ENCODE measurements at places on chromosomes 3 and 15.
A peak's percentile ranks its signal among the peaks of the same experiment; 100 is the strongest.

GRCh38 chr3:12644331-12644937 is 19.5 kb downstream of the RAF1 start:
- DNase-seq: no peak

- DNase-seq: no peak
These were observed 2.1 kb downstream of the TRA2B start for GRCh38 chr3:185935465-185936272.

GRCh38 chr15:55088207-55088606 is 108.5 kb downstream of the RSL24D1 start:
- no peak for DNase-seq

DNA sequence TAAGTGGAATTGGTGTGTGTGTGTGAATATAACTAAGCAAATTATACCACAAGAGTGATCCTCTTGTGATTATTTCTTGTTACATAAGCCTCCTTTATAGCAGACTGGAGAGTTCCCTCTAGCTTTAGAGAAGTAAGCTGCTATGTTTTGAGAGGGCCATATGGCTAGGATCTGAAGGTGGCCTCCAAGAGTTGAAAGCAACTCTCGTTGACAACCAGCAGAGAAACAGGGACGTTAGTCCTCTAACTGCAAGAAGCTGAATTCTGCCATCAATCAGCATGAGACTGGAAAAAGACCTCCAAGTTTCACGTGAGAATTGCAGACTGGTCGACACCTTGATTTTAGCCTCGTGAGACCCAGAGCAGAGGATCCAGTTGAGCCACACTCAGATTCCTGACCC is 278.5 kb upstream of the ZNF717 start:
- no peak for DNase-seq

DNA sequence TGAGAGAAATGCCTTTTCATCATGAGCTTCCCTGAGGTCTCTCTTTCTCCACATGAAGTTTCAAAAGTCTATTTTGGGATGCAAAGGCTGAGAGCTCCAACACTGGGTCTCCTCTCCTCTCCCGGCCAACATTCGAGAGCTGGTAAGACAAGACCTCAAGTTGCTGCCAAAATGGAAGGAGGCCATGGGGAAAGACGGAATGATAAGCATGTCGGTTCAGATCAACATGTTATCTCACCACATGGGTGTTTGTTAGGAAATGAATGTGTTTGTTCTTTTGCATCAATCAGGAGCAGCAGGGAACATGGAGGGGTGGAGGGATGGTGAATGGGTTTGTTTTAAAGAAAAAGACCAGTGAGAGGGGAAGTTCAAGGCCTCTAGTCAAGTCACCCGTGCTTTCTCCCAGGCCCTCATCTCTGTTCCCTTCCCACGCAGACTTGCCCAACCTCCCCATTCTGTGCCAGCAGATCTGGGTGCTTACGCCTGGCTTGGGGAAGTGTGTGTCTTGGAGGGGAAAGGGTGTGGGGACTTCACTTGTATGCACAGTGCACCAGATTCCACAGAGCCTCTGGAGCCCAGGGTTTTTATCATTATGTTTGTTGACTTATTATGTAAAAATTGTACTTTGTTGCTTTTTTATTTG is 23.5 kb upstream of the ATP10A start:
- no peak for DNase-seq

DNA sequence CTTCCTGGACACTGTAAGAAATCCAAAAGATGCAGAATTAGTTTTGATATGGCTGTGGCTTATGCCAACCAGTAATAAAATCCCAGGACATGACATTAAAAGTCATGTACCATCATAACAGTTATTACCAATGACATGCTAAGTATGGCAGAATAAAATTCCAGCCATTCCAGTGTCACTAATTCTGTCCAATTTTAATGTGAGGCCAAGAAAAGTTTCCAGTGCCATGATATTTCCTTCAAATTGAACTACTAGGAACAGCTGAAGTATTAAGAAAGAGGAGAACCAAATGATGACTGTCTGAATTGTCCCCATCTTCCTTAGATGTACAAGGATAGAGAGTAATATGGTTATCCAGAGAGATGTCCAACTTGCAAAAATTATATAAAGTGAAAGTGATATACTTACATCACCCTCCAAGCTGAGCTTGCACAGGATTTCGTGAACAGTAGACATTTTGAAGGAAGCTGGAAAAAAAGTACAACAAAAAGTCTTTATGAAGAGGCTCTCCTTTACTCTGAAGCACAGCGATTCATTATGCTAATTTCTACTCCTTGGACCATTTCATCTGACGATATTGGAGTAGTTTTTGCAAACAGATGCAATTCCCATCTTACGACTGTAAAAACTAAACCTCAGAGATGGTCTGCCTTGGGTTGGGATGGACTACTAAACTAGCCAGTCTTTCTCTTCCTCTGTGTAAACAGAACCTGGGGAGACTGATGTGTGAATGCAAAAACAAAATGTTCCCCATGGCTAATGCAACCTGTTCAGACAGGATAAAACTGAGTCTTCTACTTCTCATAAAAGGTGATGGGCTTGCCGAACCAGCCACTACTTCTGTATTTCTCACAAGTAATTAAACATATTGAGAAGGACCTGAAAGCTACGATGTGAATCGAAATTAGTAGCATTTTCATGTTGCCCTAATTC is 11.9 kb downstream of the ANXA2 start:
- DNase-seq: no peak

- DNase-seq: no peak
These were observed 57.0 kb upstream of the MCTP2 start for GRCh38 chr15:94174399-94174802.

- no peak for DNase-seq
These were observed 779 bp upstream of the CTNNB1 start for GRCh38 chr3:41198526-41198925.

GRCh38 chr3:189688262-189688661 is 57.1 kb downstream of the TP63 start:
- no peak for DNase-seq

DNA sequence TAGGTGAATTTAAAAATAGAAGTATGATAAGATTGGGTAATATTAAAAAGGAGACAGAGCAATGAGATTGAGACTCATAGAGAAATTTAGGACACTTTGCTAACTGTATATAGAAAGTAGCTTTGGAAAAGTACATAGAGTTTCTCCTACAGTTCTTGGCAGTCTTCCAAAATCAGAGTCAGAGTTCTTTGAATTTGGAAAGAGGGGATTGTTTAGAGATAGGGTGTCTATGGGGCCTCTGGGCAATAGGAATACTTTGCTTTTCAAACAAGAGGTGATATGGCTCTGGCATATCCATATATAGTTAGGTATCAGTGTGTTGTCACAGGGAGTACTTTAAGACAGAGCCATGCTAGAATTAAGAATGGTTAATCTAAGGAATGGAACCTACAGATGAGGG is 477.1 kb upstream of the KCNMB2 start:
- no peak for DNase-seq

DNA sequence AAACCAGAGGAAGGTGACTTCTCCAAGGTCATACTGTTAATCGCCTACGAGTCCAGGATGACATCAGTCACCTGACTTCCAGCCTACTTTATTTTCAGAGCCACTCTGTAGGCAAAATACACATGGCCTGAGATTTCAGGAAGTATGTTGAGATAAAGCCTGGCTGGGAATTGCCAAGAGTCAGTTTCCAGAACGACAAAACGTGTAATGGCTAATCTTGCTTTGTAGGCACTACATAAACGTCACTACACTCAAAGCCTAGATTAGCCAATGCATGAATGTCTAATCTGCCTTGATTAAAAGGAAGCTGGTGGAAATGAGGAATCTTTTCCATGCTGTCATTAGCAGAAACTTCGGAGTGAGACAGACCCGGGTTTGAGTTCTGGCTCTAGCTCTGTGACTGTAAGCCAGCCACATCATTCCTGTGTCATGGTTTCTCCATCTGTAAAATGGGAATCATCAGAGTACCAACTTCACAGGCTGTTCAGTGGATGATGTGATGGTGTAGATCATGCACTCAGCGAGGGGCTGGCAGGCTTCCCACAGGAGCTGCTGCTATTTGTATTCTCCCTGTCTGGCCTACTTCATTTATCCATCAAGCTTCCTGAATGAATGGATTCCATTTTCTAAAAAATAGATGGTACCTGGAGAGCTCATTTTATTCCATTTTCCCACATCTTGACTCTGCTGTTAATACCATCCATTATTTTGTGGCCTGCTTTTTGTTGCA is 241.9 kb downstream of the XXYLT1 start:
- peak; percentile 19 for DNase-seq

DNA sequence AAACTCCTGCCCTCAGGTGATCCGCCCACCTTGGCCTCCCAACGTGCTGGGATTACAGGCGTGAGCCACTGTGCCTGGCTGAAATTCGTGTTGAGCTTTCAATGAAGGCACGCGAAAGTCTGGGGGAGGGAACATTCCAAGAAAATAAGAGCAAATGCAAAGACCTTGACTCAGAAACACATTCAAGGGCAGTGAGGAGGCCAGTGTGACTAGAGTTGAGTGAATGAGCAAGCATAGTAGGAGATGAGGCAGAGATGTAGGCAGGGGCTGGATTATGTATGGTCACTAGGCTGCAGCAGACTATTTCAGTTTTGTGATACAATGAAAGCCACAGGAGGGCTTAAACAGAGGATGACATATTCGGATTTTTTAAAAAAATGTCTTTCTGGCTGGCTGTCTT is 67.0 kb downstream of the SCN11A start:
- no peak for DNase-seq

GRCh38 chr15:47862402-47862801 is 145.1 kb downstream of the SEMA6D start:
- no peak for DNase-seq

DNA sequence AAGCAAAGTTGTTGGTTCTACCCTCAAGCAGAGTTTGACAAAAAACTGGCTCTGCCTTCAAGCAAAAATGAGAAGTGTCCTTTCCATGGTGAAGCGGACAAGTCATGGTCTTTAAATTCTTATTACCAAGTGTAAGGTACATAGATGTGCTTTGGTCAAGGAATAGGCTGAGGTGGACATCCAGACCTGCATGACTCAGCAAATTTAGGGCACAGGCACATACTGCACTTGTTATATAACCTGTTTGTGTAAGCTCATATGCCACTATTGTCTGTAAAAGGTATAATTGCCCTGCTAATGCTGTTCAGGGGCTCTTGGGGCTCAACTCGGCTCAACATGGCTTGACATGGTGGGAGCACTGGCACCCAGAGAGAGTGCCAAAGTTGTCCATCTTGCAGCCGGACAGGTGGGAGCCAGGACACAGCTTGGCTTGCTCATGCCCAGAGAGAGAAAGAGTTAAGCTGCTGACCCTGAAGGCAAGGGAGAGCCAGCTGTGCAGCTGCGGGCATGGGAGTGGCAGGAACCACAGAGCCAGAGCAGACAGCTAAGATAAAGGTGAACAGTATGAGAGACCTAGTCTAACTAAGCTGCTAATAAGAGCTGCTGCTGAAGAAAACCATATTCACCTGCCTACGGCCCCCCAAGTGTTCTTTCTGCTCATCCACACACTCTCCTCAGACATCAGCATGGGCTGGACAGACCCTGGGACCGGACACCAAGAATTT is 17.7 kb downstream of the MCCC1 start:
- no peak for DNase-seq

DNA sequence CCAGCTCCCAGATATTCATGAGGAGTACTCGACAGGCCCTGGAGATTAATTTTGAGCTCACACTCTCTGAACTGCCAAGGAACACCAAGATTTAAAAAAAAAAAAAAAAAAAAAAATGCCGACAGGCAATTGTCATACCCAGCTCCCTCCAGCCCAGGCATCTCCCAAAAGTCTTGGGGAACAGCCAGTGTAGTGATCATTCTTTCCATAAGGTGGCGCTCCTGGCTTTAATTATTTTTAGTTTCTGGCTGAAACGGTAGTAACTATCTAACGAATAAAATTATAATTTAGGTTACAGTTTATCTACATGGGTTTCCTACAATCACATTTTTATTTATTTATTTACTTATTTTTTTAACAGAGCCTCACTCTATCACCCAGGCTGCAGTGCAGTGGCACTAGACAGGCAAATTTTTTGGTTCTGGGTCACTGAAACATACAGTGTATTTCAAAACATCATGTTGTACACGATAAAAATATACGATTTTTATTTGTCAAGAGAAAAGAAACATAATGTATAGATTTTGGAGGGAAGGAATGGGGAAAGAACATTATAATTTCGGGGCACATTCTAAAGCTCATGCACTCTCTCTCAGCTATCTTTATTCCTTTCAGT is 157.3 kb downstream of the ADAMTS9 start:
- peak; percentile 69 for DNase-seq
